ENCODE measurements at places on chromosomes 2 and 18.

DNA sequence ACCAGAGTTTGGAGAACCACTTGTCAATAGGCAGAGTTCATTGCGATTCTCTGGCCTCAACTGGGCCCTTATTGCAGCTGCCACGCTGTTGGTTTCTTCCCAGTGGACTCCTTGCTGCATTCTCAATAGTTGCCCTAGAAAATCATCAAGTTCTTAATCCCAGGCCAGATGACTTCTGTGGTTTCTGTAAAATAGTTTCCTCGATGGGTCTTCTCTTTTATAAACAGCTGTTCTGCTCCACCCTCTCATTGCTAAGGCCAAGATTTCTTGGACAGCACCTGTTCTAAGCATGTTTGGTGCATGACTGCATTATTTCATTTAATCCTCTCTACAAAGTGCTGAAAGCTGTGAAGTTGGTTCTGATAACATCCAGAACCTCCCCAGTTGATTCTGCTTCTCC is 131.0 kb downstream of the BCL2L11 start:
- DNase-seq = no peak

GRCh38 chr2:164595031-164595430 is 26.3 kb downstream of the GRB14 start:
- no peak for DNase-seq

GRCh38 chr2:28546242-28546641 is 50.4 kb downstream of the PLB1 start:
- no peak for DNase-seq

GRCh38 chr2:1975060-1975459 is 230.7 kb upstream of the PXDN start:
- DNase-seq = no peak

All from activated T-cell treated with anti-CD3 and anti-CD28 coated beads, Interleukin-2, amount 50 U/mL, for 1 hour (primary cell).